ENCODE measurements at places on chromosomes 13 and 19.
A peak's percentile ranks its signal among the peaks of the same experiment; 100 is the strongest.

DNA sequence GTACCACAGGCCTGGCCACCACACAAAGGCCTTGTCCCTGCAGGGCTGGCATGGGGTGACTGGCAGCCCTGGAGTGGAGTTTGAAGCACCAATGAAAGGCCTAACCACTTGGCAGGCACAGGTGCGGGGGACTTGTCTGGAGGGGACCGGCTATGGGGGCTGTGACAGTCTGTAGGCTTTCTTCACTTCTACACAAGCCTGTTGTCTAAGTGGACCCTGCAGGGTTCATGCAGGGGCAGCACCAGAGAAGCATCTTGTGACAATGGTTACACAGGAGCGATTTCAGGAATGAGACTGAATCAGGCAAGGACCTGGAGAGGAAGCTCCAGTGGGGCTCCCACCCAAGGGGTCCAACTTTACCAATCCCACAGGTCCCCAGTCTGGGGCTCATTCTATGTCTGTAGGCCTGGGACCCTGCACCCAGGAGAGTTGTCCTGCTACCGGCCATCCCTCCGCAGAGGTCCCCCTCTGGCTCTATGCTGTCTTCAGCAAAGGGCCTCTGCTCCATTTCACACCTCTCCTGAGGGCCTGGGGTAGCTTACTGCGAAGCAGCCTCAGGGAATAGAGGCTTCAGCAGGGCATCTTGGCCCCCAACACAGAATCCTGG is 2.3 kb upstream of the ZNF837 start:
- DNase-seq = no peak

DNA sequence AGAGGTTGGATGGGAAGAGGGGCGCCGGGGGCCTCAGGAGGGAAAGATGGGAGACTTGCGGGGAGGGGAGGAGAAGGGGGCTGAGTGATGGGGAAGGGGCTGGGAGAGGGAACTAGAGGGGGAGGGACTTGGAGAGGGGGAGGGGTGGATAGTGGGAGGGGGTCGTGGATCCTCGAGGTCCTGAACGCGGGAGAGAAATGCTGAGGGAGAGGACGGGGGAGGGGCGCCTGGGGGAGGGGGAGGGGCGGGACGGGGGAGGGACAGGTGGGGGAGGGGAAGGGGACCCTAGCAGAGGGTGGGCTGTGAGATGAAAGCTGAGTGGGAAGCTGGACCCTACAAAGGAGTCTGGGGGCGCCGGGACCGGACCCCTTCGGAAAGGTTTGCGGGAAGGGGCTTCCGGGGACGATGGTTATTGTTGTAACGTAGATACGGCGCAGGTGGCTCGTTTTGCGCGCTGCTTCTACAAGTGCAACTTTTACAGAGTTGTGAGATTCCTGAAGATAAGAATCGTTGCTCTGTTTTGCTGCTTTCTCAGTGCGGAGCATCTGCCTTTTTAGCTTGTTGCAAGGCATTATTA is 418 bp downstream of the ZNF444 start:
- DNase-seq = no peak

- no peak for DNase-seq
These were observed 59.8 kb downstream of the MYH14 start for GRCh38 chr19:50263176-50263575.

DNA sequence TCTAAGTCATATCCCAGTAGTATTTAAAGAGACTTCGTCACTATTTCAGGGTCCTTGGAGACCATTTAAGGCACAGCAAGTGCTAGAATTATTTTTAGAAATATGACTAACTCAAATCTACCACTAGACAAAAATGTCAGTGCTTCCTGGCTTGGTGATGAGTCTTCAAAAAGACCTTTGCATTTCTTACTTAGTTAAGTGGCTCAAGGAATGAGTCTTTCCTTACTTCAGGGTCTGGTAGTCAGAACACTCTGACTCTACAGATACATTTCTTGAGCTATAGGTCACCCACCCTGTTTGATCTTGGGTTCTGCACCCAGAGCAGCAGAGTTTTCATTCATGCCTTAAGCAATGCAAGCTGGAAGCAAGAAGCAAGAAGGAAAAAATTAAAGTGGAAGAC is 191.0 kb upstream of the HTR2A start:
- no peak for DNase-seq

DNA sequence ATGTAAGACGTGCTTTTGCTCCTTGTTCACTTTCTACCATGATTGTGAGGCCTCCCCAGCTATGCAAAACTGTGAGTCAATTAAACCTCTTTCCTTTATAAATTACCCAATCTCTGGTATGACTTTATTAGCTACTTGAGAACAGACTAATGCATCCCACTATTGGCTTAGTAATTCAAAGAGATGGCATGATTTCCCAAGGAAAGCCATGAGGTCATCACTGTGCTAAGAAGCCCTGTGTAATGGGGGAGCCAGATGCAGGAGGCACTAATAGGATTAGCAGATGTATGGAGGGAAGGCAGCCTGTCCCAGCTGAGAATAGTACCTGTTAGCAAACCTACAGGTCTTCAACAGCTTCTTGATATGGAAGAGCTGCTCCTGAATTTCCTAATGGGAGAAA is 38.1 kb downstream of the RUBCNL start:
- no peak for DNase-seq

DNA sequence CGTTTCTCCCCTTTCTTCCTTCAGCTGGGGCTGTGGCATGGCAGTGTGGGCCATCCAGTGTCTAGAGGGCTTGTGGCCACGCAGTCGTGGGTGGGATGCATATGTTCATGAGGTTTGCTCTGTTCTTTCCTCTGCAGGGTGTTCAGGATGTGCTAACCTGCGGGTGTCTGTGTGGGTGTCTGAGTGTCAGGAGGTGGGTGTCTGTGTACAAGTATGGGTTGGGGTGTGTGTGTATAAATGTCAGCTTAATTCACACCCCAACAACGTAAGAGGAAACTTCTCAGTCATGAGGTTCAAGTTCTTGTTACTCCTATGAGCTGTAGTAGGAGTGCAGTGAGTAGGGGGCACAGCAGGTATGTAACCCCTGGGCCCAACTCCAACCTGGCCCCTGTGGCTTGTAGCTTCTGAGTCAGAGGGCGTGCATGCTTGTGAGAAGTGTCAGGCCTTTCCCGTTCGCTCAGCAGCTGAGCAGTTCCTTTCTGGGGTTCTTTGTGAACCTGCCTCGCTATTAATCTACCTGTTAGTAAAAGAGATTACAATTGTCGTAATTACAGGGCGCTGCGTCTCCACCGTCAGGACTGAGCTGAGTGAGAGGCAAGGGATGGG is 49.1 kb downstream of the NFIX start:
- DNase-seq = no peak

DNA sequence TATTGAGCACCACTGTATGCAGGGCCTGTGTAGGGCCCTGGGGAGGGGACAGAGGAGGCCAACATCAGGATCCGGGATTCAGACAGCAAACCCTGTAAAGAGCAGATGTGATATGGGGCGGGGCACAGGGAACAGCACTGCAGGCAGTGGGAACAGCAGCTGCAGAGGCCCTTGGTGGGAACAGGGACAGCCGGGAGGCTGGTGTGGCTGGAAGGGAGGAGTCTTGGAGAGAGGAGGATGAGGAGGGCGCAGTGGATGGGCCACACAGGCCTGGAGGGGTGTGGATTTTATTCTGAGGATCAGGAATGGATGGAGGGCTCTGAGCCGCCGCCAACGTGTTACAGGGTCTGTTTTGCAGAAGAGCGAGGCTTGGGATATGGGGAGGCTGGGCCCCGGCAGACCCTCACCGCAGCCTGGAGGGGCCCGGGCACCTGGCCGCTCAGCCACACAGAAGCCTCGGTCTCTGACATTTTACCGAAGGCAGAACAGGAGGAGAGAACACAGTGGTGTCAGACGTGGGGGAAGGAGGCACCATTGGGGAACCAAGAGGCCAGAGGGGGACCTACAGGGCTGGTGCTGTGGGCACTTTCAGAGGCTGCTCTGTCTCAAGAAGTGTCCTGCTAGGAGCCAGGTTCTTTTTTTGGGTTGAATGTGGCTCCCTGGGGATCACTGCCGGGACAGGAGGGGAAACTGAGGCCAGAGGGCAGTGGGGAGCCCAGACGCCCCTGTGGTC is 6.9 kb downstream of the EFNA2 start:
- DNase-seq = no peak

DNA sequence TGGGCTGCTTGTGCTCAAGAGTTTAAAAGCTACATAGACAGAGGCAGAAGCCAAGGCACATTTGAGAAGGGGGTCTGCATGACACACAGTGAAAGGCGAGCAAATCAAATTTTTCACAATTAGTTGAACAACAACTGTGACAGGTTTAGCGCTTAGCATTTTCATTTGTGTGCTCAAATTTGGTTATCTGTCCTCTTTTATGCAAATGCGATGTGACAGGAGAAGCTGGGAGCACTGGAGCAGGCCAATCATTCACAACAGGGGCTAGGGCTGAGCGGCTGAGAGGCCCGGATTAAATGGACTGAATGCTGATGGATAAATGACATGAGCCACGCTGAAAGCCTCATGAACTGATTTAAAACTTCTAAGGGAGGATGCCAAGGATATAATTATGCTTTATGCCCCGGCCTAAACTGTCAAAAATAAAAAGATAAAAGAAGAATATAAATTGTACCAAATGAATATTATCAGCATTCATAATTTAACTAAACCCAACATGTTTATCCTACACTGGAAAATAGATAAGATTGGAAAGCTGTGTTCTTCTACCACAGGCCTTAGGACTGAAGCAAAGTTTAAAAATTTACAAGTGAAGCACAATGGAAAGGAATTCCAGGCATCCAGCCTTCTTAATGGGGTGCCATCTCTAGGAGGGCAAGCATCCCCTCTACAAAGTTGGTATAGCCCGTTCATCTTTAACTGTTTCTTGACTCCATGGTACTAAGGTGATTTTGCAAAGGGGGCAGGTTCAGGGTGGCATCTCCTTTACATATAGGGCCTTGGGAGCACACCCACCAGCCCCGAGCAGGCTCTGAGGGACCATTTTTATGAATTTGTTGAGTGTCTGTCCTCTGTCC is 117.9 kb downstream of the RBM26 start:
- no peak for DNase-seq

DNA sequence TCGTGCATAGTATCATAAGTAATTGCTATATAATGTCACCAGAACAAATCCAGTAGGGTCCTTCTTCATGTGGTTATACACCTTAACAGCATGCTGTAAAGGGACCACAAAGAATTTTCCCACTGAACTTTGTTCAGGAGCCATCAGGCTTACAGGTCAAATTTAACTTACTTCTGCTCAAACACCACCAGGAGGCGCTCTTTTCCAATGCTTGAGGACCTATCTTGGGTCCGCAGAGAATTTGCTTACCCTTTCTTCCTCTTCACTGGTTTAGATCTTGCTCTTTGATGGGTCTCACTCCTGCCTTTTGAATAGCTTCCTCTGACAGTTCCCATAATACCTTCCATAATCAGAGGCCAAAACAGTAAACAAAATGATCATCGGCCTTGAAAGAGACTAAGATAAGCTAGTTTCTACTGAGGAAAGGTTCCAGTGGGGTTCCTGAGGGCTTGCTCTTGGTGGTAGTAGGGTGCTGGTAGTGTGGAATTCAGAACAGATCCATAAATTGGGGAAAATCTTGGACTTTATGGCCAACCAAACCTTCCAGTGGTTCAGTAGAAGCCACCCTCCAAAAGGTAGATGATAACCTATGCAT is 37.4 kb downstream of the SCGB2B2 start:
- DNase-seq = peak; percentile 42

DNA sequence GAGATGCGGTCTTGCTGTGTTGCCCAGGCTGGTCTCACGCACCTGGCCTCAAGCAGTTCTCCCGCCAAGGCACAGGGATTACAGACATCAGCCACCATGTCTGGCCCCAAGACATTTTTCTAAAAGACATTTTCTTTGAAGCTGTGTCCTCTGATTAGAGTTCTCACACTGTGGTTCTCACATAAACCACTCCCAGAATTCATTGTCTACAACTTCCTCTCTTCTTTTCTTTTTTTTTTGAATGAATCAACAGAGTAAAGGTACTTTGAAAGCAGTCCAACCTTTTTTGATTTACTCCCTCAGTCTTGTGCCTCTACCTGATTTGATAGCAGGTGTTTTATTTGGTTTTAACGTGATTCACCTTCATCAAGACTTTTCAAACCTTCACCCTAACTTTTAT is 14.3 kb upstream of the SHD start:
- DNase-seq = no peak

DNA sequence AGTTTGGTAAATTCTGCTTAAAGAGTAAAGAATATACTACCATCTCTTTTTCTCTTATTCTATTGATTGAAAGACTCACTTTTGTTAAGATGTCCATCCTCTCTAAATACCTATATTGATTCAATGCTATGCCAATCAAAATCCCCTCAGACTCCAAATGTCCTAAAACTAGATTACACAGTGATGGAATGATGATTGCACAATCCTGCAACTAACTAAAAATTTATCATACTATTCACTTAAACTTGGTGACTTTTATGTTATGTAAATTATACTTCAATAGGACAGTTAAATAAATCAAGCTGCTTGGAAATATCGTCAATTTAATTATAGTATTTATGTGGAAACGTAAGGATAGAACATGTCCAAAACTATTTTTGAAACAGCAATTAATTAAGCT is 2765.1 kb upstream of the PCDH20 start:
- DNase-seq = no peak

GRCh38 chr13:77565635-77566034 is 30.1 kb downstream of the SCEL start:
- no peak for DNase-seq

DNA sequence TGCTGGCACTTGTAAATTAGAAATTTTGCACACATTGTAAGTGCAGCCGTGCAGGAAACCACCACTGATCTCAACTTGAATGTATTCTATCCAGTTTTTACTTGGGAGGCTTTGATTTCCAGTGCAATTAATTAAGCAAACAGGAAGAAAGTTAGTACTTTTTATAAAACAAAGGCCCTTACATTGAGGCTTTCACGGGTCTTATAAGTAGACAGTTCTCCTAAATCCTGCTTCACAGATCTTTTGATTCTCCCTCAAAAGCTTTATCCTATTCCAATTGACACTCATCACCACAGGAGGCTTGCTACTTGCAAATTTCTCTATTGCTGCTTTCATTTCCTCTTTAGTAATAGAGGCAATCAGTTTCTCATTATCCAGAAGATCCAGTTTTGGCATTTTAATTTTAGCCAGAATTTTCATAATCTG is 90.1 kb downstream of the ERCC5 start:
- DNase-seq = no peak

DNA sequence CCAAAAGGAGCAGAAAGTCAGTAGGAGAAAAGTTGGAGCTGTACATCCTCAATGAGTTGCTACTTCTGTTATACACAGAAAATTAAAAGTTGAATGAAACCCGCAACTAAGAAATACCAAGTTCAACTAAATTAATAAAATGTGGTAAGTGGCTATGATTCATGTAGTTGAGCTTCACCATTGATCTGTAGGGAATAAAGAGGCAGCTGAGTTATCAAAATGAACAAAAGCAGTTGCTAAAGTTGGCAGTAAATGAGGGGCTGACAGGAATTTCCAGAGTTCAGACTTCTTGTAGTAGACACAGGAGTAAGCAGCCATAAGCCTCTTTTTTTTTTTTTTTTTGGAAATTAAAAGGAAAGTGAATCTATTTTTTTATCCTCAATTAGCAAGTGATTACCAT is 234.6 kb downstream of the POSTN start:
- no peak for DNase-seq

- DNase-seq = no peak
These were observed 1.9 kb downstream of the SAFB start for GRCh38 chr19:5624741-5625278.

All from stimulated activated CD4-positive, alpha-beta T cell treated with anti-CD3 and anti-CD28 coated beads, Interleukin-1b, Interleukin-23, amount 100 ng/mL, for 4 hours (primary cell).